ENCODE measurements at places on chromosomes 4 and X.
A peak's percentile ranks its signal among the peaks of the same experiment; 100 is the strongest.

GRCh38 chr4:142191901-142192300 lies 555.5 kb downstream of the IL15 start:
- peak; percentile 50 for DNase-seq

DNA sequence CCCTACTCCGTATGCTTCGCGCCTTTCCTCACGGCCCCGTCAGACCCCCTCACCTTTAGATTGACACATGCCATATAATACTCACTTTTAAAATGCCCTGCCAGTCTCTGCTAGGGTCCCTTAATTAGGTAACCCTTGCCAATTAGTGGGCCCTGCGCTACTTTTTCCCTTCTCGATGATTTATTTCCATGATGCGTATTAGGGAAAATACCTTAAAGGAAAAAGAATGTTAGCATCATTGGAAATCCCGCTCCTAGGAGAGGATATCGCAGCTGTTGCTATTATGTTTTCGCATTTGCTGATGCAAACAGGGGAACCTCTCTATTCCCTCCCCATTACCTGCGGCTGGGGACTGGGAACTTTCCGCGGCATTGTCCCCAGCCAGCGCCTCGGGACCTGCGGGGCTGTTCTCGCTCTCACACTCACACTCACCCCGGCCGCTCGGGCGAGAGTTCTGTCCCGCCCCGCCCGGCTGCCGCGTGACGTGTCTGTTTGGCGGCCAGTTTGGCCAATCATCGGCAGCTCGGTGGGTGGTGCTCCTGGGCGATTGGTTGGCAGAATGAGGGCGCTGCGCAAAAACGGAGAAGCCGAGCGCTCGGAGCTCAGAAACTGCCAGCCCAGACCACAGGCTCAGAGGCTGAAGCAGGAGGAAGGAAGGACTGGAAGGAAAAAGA lies at the start of gene PCDH10:
Gene PCDH10, plus strand, starts transcription at position 605 of the 674 bp plus-strand sequence. CDS start 847 bp downstream, outside the sequence.
- peak; percentile 78 for DNase-seq

GRCh38 chr4:98092833-98093439 lies 50.3 kb downstream of the STPG2 start:
- peak; percentile 28 for DNase-seq

DNA sequence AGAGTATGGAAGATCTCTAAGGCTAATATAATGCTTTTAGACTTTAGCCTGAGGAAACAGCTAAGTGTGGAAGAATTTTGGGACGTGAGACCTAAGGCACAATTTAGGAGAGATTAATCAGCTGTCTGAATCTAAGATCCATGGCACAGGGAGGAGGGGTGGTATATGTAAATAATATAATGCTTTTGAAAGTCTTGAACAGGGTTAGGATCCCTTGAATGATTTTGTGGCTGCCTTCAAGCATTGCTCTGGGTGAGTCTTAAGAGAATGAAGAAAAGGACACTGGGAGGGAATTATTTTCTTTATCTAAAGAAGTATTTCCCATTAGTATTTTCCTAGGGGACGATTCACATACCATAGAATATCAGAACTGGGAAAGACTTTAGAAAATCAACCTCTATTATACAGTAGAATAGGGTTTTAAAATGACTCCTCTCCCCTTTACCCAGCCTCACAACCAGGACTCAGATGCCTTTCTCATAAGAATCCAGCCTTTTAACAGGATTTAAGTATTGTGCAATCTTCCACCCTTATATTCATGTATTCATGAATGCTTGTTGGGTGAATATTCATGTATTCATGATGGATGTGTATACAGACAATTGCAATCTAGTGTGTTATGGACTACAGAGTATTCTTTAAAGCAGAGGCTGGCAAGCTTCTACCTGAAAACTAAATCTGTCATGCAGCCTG lies 664.2 kb upstream of the CPEB2 start:
- peak; percentile 21 for DNase-seq

- DNase-seq = peak; percentile 59
Observed at GRCh38 chr4:13765539-13765938, 138.0 kb upstream of the BOD1L1 start.

DNA sequence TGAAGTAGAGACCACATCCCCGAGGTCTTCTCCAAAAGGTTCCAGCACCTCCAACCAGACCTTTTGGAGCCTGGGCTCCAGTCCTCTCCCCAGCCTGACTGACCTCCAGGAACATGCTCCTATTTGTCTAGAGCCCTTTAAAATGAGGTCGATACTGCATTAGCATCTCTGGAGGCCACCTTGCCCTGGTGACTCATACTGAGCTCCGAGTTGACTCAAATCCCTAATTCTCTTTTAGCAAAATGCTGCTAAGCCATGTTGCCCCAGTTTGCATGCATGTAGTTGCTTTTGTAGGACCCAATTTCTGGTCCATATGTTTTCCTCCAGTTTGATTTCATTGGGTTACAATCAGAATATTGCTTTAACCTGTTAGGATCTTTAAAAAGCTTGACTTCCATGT lies 43.5 kb upstream of the CITED1 start:
- peak; percentile 39 for DNase-seq

DNA sequence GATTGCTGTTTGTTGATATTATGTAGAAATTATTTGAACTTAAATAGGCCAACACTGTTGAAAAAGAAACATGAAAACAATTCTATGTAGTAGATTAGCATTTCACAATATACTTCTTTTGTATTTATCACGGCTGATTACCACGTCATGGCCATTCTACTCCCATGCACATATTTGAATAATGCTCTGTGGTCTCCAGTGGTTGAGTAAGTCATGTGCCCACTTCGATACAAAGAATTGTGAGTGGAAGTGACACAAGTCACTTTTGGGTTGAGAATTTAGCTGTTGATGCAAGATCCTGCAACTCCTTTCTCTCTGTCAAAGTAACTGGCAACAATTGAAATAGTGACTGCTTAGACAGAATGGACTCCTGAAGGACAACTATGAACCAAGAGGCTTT lies 6.7 kb upstream of the FSTL5 start:
- no peak for DNase-seq

- DNase-seq = peak; percentile 13
Observed at GRCh38 chrX:49761481-49761880, 65.7 kb upstream of the PAGE1 start.

GRCh38 chr4:130808492-130808891 lies 1712.5 kb downstream of the C4orf33 start:
- peak; percentile 28 for DNase-seq

DNA sequence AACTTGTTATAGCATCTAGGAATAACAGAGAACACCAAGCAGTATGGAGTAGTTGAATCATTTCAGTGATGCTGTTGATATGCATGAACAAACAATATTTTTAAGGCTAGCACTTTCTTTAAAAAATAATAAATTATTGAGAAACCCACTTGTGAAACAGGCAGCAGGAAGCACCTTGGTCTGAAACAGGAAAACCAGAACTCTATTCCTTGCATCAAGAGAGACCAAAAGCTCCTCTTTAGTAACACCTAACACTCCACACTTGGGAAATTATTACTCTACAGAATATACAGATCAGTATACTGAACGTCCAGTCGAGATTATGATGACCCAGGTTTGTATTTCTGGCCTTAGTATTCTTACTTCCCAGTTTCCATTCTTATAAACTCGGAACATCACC lies 129.0 kb downstream of the ARAP2 start:
- no peak for DNase-seq

DNA sequence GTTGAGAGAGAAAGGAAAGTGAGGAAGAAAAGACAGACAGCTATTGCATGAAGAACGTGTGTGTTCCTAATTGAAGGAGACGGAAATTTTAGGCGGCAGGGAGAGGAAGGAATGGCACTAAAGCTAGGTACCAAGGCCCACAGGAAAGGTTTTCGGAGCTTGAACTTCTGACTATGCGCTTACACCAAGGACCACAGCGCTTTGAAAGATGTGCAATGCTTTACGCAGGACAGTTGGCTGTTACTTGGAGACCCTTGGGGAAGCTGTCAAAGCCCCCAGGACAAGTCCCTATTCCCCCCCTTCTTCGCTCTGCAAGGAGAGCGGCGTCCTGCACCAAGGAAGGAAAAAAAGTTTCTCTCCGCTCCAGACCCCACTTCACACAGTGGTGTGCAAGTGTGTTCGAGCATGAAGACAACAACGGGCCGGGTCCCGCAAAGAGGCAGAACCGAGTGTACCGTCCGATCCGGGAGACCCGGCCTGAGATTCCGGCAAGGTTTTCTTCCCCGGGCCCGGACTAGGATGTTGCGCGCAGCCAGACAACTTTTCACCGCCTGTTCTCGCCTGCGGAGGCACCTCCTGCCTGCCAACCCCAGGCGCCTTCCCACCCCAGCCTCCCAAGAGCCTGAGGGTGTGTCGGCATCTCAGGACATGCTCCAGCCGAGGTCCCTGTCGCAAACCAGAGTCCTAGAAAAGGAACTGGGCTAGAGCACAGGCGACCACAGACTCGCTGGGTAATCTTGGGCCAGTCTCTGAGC lies 896 bp downstream of the KDR start:
- peak; percentile 16 for DNase-seq

- DNase-seq = no peak
Observed at GRCh38 chr4:158827543-158827981, 58.7 kb downstream of the FNIP2 start.

DNA sequence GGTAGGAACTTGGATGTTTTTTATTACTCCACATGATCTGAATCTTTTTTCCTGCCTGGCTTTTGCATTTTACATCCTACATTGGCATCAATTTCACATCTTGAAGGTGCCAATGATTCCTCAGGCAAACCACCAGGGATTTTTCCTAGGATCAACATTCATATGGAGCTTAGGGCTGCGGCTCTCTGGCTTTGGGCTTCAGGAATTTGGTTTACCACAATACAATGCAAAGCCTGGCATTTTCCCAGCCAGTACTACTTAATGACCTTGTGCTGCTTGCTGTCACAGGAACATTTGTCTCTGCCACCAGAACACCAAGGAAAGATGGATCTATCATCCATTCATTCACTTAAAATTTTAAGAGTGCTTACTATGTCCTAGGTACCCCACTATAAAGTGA lies 180.7 kb downstream of the PDGFC start:
- peak; percentile 78 for DNase-seq

DNA sequence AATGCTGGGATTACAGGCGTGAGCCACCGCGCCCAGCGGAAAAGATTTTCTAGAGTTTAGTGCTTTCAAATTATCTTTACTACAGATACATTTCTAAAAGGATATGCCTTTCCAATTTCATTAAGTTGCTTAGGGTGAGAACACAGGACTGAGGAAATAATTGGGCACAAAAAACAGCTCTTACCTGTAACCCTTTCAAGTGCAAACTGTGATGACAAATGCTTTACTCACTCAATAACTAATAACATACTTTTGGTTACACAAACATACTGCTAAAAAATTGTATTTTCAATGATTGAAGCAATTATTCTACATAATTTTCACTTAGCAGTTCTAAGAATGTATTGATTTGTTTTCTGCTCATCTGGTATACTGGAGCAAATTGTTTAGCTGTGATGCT lies 40.2 kb downstream of the PALLD start:
- DNase-seq = no peak

GRCh38 chr4:147480891-147481576 lies at the start of gene EDNRA:
Gene EDNRA (plus strand): TSS chr4:147481097. CDS start chr4:147485682, 4,585 bp downstream.
- DNase-seq = peak; percentile 47

DNA sequence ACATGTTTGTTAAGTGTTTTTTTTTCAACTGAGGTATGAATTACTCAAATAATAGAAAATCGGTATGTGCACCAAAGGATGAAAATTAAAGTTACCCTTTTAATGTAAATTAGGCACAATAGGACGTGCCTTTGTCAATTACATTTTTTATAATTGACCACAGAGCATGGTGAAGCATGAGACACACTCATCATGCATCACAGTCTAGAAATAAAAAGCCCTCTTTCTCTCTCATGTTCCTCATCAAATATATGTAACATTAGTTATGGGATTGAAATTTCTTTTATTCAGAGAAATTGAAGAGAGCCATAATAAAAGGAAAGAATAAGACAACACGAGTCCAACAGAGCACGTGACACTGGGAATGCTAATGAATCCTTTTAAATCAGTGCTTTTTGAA lies 3.5 kb downstream of the GNRHR start:
- no peak for DNase-seq

- DNase-seq = peak; percentile 75
Observed at GRCh38 chr4:4781936-4782707, 77.3 kb upstream of the MSX1 start.

- no peak for DNase-seq
Observed at GRCh38 chr4:148062301-148062950, 330.5 kb downstream of the ARHGAP10 start.

DNA sequence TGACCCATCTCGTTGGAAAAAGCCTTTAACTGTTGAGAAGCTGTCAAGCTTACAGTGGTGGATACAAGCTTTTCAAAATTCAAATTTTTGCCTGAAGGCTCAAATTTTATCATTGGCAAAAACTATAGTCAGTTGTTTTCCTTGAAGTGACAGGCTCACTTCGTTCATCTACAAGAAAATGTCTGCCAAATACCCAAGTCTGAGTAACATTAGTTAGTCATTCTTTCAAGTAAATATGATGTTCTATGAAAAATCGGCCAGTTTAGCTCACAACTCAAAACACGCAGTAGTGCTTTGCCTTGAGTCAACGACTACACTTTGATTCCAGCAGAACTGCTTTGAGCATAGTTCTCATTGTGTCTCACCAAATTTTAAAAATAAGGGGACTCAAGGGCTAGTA lies 170.3 kb upstream of the MAMLD1 start:
- peak; percentile 63 for DNase-seq

DNA sequence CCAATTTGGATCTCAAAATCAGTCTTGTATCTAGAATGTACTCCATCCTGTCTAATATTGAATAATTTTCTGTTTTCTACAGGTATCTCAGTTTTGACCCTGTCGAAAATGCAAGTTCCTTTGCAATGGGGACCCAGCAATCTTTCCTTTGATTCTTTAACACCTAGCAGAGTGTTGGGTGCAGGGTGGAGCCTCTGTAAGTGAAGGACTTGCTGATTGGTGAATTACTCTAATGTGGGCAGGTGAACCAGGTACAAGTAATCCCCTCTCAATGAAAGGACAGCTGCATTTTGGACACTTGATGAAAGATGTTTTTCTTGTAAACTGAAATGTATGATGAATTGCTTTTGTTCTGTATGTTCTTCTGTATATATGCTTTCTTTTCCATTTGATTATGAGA lies 54.9 kb downstream of the NWD2 start:
- DNase-seq = no peak

DNA sequence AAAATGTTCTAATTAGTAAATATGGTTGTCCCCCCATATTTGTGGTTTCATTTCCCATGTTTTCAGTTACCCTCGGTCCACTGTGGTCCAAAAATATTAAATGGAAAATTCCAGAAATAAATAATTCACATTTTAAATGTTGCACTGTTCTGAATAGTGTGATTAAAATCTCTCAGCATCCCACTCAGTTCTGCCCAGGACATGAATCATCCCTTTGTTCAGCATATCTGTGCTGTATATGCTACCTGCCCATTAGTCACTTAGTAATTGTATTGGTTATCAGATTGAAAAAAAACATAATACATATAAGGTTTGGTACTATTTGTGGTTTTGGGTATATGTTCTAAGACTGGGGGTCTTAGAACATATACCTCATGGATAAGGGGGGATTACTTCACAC lies 55.1 kb upstream of the NXF3 start:
- DNase-seq = no peak

- DNase-seq = peak; percentile 70
Observed at GRCh38 chr4:147828331-147828905, 96.5 kb downstream of the ARHGAP10 start.

- no peak for DNase-seq
Observed at GRCh38 chr4:151644622-151645021, 116.2 kb downstream of the GATB start.

GRCh38 chrX:31021537-31021936 lies 50.3 kb downstream of the FTHL17 start:
- DNase-seq = no peak
